ENCODE measurements at places on chromosomes 11 and 22.

- no peak for DNase-seq
Observed at GRCh38 chr11:87355596-87355995, 317.9 kb downstream of the TMEM135 start.

DNA sequence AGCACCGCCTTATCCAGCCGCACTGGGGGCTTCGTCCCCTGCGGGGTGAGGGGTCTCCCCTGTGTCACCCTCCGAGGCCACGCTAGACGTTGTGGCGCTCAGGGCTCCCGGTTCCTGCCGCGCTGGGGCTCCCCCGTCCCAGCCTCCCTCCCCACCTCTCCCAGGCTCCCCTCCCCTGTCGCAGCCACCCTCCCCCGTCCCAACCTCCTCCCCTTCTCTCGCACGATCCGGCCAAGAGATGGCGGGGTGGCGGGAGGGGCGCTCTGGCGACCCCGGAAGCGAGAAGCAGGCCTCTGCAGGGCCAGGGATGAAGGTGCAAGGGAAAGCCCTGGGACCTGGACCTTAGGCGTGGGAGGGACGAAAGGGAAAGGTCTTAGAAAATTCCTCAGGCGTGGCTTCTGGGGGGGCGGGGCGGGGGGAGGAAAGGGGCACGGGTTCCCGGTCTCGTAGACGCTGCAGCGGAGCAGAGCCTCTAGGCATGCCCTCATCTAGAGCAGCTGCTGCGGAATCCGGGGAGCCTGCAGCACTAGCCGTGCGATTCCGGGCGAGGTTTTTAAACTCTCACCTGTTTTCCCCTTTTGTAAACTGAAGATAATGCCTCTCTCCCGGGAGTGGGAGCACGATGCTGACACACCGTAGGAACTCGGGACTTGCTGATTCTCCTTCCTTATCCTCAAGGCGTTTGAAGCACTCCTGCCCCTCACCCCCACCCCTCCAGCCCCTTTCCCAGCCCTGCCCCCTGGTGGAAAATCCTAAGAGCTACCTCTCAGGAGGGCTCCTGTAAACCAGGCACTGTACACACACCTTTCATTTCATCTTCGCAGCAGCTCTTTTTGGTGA, 14.4 kb downstream of the KCNJ5 start:
- peak; percentile 76 for DNase-seq

GRCh38 chr11:75478783-75479596, 46.0 kb upstream of the KLHL35 start:
- no peak for DNase-seq

DNA sequence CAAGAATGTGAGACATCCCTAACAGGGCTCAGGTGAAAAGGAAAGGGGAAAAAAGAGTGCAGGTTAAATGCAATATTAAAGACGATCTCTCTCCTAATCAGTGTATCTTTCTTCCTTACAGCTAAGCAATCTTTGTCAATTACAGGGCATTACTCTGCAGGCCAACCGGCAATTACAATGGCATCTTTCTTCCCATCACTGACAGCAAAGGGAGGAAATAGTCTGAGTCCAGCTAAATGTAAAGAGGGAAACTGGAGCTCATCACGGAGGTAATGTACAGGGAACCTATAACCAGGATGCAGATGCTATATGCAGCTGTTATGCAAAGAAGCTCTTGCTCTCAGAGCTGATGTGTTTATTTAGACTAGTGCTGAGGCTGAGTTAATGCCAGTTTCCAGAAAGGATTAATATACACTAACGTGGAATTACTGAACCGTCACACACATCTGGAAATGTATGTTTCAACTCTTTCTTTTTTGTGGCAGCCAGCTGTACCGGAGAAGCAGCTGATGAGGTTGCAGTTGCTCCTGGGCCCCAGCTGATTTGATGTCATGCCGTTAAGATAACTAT, 121.6 kb downstream of the KIRREL3 start:
- DNase-seq, result no peak

DNA sequence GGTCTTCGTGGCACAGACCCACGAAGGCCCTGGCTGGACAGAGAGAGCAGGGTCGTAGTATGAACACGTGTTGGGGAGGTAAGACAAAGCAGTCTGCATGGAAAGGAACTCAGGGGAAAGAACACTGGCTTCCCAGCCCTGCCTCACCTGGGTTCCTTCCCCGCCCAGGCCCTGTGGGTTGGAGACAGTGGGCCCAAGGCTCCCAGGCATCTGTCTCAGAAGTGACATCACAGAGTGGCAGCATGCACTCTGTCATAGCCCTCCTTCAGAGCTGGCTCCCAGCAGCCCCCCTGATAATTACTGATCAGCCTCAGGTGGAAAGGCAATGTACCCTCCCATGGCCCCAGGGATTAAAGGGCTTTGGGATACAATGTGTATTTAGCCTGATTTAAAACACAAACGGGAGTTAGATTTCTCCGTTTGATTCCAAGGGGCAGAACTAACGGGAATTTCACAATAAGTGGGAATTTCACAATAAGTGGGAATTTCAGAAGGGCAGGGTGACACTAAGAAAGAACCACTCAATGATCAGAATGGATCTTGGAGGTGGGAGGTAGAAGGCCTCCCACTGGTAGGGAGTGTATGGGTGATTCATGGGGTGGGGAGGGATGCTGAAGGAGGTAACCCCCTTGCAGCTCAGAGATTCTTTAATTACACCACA, 65.1 kb downstream of the SLC22A12 start:
- DNase-seq, result no peak

DNA sequence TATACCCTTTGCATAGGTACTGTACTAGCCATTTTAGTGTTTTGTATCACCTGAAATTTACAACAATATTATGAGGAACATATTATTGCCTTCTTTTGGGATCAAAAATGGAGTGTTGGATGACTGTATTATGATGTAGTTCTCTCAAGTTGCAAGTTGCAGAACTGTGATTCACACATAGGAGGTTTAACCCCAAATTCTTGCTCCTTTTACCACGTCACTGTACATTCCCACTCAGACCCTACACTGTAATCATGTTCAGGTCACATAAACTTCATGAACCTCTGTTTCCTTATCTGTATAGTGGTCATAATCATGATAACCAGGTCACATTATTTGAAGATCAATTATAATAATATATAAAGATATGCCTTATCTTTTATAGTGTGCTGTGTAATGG, 925.1 kb upstream of the TENM4 start:
- DNase-seq, result no peak

- DNase-seq, result no peak
Observed at GRCh38 chr11:108069947-108070346, 51.4 kb upstream of the ACAT1 start.

- no peak for DNase-seq
Observed at GRCh38 chr11:32153747-32154146, 62.9 kb downstream of the RCN1 start.

- peak; percentile 77 for DNase-seq
Observed at GRCh38 chr11:130163346-130164220, 4.0 kb downstream of the ST14 start.

- no peak for DNase-seq
Observed at GRCh38 chr11:73380897-73381410, 4.8 kb downstream of the RELT start.

DNA sequence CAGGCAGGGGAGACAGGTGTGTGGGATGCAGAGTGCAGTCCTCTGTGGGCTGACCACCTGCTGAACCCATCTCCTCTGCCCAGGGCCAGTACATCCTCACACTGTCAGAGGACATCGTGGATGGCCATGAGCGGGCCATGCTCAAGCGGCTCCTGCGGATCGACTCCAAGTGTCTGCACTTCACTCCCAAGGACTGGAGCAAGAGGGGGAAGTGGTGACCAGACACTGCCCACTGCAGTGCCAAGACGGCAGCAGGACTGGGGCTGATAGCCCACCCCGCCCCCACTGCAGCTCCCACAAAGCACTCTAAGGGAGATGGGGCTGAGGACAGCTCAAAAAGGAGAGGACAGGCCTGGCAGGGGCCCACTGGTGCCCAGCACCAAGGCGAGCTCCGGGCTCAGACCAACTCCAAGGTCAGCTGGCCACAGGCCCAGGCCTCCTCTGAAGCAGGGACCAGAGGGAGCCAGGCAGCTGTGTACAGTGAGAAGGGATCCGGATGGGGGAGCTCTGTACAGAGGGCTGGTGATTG, 1.6 kb downstream of the RNASEH2C start:
- DNase-seq, result no peak

DNA sequence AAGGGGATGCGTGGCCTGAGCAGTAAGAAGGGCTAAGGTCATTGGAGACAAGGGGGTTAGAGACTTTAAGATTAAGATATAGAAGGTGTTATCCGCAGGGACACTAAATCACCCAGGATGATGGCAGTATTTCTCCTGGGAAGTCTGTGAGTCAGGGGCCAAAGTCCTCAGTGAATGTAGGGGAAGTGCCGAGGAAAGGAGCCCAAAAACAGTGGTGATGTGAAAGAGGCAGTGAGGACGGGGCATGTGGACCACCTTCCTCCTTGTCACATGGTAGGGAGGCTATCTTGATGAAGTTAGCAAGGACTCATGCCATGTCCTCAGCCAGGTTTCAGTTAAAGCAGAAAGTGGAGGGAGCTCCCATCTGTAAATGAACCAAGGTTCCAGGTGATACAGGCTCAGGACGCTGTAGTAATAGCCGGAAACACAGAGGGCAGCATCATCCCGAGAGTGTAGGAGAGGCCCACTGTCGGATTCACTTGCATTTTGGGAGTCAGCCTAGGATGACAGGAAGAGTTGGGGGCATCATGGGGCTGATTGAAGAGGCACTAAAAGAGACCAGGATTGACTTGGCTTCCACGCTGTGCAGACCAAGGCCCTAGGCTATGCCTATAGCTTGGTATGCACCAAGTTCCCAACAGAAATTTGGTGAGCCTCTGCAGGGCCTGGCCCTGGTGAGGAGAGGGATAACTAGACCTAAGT, 33.5 kb downstream of the WEE1 start:
- DNase-seq, result no peak

GRCh38 chr11:17014321-17014832, at the start of gene PLEKHA7:
TSS of gene PLEKHA7 (minus strand) at chr11:17014414. CDS start at chr11:17014401, 13 bp downstream.
- DNase-seq, result peak; percentile 19

DNA sequence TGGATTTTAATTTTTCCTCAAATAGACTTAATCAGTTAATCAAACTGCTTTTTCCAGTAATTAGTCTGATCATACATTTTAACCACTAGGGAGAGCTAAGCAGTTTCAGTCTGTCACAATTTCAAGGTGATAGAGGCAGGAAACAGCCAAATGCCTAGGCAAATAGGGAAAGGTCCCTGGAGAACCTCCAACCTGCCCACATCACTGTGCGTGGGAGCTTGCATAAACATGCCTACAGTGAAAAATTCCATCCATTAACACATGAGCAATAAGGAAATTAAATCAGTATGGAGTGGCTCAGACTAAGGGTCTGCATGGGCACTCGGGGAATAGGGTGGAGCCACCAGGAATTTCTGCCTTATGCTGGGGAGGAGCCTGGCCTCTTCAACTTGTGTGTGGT, 74.6 kb downstream of the AASDHPPT start:
- peak; percentile 20 for DNase-seq

DNA sequence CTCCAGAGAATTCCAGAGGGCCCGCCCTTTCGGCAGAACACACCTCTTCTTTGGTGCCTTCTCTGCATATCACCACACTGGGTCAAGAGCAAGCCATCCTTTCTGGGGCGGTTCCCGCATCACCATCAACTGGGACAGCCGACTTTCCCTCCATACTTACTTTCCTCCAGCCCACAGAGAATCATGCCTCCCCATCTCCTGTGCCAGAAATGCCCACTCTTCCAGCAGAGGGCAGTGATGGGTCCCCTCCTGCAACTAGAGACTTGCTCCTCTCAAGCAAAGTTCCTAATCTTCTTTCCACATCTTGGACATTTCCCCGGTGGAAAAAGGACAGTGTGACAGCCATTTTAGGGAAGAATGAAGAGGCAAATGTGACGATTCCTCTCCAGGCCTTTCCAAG, 157.7 kb downstream of the C11orf91 start:
- DNase-seq, result peak; percentile 73

DNA sequence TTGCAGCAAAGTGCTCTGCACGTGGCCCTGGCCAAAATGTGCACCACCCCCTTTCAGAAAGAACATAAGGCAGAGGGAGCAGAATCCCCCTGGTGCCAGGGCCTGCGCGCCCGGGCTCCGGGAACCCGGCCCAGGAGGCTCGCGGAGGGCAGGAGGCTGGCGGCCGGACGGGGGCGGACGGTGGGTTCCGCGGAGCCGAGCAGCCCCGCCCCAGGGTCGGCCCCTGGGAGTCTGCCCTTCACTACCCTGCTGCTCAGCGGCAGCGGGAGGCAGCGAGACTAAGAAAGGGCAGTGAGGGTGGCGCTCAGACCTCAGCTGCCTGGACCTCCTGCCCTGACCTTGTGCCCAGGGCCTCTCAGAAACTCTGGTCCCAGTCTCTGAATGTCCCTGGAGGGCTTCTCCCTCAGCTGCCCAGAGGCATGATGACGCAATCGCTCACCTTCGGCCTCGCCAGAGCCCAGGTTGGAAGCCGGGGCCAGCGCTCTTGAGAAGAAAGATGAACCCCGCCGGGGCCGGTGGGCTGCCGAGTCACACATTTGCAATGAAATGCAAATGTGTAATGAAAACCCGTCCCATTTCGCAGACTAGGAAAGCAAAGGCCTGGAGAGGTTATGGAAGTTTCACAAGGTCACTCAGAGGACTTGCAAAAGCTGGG, 1.1 kb upstream of the CLMP start:
- DNase-seq, result no peak

DNA sequence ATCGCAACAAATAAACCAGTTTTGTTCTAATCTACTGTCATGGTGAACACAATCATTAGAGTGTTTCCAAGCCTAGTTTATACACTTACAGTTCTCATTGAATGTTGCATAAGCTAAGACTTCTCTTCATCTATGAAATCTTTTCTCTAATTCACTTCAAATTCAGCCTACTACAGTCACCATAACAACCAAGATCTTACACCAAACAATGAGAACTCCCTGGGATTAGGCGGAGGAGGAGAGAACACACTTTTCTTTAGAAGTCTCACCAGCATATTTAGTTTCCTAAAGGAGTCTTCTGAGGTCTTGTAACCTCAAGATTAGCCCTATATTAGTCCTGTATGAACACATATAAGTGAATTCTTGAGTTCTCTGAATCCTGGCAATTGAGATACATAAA, 1889.7 kb downstream of the LRRC4C start:
- DNase-seq, result no peak

GRCh38 chr22:27066856-27067255, 409.5 kb downstream of the MIAT start:
- no peak for DNase-seq

GRCh38 chr11:2172676-2173075, 1.1 kb upstream of the TH start:
- no peak for DNase-seq

- no peak for DNase-seq
Observed at GRCh38 chr11:115767047-115767802, 263.0 kb upstream of the CADM1 start.

- DNase-seq, result no peak
Observed at GRCh38 chr11:35874751-35875450, 69.0 kb upstream of the LDLRAD3 start.

Data from thyroid gland (tissue), 4 donors.